Neural crest cell (in vitro differentiated cells): ENCODE measurements at places on chromosomes 6 and 20.
A peak's percentile ranks its signal among the peaks of the same experiment; 100 is the strongest.

- DNase-seq = no peak
Observed at GRCh38 chr6:5710516-5710915, 296.2 kb downstream of the NRN1 start.

- DNase-seq = no peak
Observed at GRCh38 chr20:2617099-2617714, 35.2 kb upstream of the NOP56 start.

DNA sequence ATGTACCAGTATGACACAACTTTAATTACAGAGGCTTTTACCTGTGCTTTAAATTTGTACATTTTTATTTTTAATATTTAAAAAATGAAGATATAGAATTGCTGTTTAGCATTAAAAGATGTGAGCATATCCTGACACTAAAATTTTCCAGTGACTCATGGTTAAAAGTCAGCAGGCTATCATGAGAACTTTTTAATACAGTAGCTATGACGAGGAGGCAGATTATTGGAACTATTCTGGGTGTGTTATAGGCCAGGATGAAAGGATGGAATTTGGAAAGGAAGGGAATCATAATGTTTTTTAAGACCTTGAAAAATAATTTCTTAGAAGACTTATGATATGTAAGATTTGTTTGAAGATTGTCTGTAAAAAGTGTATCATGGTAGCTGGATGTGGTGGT is 91.0 kb downstream of the GFRA4 start:
- no peak for DNase-seq

- DNase-seq = no peak
Observed at GRCh38 chr20:25045343-25045712, 12.6 kb downstream of the ACSS1 start.

- no peak for DNase-seq
Observed at GRCh38 chr20:51914758-51915157, 112.4 kb upstream of the SALL4 start.

DNA sequence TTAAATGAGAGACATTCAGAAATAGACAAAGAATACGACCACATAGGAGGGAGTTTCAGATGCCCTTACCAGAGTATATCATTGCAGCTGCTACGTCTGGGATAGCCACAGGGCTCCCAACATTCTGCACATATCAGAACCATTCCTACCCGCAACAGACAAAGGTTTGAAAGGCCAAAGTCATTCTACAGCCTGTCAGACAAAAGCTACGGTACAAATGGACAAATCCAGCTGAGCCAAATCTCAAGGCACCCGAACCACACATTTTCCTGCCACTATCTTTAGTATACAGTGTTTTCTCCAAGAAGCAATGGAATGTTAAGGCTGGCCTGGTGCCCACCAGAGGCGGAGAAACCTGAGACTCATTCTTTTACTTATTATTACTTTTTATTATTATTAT is 30.5 kb upstream of the LYRM2 start:
- no peak for DNase-seq

- no peak for DNase-seq
Observed at GRCh38 chr20:63255931-63256704, 1.9 kb upstream of the NKAIN4 start.

DNA sequence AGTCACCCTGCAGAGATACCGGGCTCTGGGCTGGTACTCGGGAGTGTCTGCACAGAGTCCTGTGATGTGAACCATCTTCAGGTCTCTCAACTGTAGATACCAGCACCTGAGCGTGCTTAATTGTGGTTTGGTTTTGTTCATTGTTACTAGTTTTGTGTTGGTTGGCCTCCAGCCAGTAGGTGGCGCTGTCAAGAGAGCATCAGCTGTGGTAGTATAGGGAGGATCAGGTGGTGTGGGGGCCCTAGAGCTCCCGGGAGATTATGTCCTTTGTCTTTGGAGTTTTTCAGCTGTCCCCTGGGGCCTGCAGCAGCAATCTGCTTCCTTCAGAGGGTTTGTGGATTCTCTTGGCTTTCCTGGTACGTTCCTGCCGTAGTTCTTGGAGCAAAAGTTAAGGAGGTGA is 67.9 kb downstream of the CDYL start:
- no peak for DNase-seq

- DNase-seq = no peak
Observed at GRCh38 chr6:123909989-123910388, 106.3 kb downstream of the NKAIN2 start.

DNA sequence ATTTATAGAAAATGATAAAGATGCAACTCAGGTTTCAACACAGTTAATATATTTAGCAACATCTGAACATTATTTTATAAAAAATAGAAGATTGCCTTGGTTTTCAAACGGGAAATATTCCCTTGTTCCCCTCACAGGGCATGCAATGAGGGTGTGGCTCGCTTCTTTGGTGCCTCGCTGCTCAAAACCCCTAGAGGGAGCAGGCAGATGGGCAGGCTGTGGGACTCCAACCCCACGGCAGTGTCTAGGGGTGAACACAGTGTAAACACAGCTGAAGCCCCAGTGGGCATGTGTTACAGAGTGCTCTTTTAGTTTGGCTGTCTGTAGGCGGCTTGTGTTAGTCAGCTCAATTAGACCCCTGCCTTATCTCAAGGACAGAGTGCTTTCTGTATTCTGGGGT is 560.8 kb upstream of the IMPG1 start:
- peak; percentile 13 for DNase-seq

GRCh38 chr6:61809004-61809595 is 476.9 kb downstream of the KHDRBS2 start:
- DNase-seq = no peak

- DNase-seq = no peak
Observed at GRCh38 chr20:775679-776135, 7.4 kb upstream of the SLC52A3 start.

DNA sequence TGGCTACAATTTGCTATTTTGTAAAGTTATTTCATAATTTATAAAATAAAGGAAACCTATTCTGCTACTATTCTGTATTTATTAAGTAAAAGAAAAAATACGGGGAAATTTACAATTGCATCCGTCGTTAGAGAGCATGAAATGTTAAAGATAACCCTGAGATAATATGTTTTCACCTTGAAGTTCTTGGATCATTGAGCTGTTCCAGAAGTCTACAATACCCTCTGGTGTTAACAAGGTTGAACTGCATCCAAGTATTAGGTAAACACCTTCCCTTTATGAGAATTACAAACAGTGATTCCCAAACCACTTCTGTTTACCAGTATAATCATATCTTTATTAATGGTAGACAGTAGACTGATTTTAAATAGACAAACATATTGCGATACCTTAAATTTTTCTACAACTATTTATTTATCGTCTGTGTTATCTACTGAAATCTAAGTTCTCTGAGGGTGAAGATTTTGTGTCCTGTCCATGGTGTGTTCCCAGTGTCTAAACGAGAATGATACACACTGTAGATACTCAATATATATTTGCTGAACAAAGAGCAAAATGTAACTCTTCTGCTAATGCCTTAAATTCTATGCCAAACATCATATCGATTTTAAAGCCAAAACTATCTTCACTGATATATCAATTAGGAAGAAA is 28.2 kb downstream of the TBC1D32 start:
- DNase-seq = no peak

DNA sequence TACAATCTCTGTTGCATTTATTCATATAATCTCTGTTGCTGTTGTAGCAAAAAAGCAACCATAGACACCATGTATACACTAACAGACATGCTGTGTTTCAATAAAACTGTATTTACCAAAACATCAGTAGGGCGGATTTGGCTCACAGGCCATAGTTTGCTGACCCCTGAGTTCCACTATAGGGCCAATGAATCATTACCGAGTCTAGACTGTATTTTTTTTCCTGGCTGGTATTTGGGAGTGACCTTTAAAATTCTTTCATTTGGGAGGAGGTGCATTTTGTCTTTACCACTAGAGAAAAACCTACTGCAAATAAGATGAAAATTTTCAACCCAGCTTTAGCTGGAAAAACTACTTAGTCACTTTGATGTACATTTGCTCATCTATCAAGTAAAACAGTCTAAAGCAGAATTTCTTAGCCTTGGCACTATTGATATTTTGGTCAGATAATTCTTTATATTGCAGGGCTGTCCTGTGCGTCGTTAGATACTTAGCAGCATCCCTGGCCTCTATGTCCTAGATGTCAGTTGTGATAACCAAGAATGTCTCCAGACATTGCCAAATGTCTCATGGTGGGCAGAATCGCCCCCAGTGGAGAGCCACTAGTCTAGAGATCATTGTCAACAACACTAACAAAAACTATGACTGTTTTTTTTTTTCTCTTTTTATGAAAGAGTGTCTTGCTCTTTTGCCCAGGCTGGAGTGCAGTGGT is 39.5 kb downstream of the DCBLD1 start:
- DNase-seq = no peak

DNA sequence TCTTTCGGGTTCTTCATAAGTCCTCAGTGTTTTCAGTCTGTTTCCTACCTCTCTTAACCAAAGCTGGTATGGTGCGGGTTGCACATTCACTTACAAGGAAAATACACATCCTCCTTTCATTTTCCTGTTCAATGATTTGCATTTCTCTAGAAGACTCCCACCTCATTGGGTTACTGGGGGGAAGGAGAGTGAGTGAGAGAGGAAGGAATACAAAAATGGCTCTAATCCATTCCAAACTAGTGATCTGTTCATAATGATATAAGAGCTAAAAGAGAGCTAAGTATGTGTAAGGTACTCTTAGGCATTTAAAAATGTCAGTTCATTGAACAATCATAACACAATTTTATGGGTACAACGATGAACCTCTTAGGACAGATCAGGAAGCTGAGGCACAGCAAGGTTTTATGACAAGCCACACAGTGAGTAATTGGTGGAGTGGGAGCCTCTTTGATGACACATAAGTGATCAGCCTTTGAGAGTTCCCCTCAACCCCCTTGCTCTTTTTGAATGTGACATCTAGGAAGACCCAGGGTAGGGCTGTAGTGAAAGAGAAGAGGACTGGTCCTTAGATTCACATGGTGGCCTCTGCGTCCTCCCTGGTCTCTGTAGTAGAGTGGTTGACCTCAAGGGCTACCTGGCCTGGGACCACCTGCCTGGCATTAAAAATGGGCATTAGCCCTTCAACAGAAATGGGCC is 328.4 kb upstream of the SOX4 start:
- no peak for DNase-seq
